ENCODE measurements at places on chromosomes 7 and 10. TPM values are rescaled to one million over a fixed set of nuclear protein-coding genes. Genes with fewer than 3 reads are reported as not detected.

- DNase-seq = no peak
Measured at GRCh38 chr10:34824870-34825269, 9.8 kb upstream of the PARD3 start.

DNA sequence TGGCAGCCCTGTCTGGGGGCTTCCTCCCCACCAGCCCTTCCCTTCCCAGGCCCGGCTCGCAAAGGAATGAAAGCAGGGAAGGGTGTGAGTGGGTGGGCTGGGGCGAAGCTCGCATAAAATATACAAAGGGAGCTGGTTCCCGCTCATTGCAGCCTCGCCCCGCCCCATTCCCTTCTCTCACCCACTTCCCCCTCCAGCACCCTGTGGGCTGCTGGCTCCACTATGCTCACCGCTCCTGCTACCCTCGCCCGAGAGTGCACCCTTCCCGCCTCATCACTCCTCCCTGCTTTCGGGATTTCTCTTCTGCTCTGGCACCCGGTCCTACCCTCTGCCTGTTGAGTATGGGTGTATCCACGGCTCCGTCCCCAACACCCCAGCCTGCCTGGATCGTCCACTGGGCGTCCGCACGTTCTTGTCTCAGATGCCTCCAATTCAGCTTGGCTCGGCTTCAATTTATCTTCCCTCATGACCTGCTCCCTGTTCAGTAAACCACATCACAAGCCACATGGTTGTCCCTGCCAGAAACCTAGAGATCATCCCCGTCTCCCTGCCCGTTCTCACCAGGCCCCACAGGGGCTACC lies 14.4 kb upstream of the TTYH3 start:
- no peak for DNase-seq

GRCh38 chr10:117677239-117677638 lies 134.7 kb downstream of the EMX2 start:
- DNase-seq = no peak

DNA sequence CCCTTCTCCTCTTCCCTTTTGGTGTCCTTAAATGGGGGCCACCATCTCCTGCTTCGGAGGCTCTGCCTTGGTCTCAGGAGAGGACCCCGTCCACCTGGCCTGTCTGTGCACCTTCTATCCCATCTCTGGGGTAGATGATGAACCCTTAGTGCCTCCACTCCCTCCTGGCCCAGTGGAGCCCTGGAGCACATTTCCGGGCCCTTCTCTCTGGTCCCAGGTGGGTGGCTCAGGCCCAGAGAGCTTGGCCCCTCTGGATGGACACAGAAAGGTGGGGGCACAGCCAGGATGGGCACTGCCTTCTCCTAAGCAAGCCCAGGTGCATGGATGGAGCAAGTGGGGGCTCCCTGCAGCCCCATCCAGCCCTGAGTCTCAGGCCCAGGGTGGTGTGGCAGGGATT lies 121.4 kb upstream of the RET start:
- DNase-seq = no peak

DNA sequence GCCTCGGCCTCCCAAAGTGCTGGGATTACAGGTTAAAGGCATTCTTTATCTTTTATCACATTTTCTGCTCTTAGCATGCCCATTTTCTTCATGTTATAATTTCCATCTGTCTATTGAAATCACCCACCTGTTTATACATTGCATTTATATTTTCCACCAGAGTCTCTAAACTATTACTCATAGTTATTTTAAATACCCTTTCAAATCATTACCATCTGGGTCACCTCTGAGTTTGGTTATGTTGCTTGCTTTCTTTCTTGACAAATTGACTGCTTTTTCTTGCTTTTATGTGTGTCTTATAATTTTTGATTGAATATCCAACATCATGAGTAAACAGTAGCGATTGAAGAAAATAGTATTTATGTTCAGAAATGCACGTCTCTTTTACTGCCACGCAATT lies 71.4 kb downstream of the TMEM270 start:
- DNase-seq = no peak

GRCh38 chr10:22626784-22627183 lies 87.6 kb downstream of the PIP4K2A start:
- DNase-seq = no peak

Gene PKD2L1
- total RNA-seq = not detected

Gene HYAL4
- total RNA-seq = not detected

Gene ZNF775
- 5.1 TPM for total RNA-seq

Gene BHLHA15
- 0.57 TPM for total RNA-seq

Gene FBXL13
- 0.68 TPM for total RNA-seq

Gene PTF1A
- not detected for total RNA-seq

Data from right cardiac atrium (tissue), 5 donors.